ENCODE measurements at places on chromosomes 2 and 18.

DNA sequence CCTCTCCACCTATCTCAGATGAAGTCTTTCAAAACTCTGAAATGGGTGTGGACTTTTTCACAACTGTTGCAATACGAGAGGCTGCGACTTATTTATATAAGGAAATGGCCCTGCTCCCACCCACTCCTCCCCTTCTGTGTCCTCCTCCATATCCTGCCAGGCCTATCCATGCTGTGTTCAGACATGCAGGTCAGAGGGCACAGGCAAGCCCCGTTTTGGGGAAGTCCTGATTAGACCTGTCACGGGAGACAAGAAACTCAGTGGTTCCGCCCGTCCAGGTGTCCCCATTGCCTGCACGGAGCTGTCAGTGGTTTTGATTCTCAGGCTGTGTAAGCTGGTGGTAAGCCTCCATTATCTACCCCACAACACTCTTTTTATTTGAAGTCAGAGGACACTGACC lies 99.6 kb upstream of the MGAT5 start:
- H3K36me3 ChIP-seq: peaks cover 12% of the 10 kb centered on the region
- DNase-seq: no peak
- peaks cover 32% of the 10 kb centered on the region for H3K4me1 ChIP-seq
- H3K27me3 ChIP-seq: no peaks in the 10 kb centered on the region
- H3K27ac ChIP-seq: no peak overlapping the region

DNA sequence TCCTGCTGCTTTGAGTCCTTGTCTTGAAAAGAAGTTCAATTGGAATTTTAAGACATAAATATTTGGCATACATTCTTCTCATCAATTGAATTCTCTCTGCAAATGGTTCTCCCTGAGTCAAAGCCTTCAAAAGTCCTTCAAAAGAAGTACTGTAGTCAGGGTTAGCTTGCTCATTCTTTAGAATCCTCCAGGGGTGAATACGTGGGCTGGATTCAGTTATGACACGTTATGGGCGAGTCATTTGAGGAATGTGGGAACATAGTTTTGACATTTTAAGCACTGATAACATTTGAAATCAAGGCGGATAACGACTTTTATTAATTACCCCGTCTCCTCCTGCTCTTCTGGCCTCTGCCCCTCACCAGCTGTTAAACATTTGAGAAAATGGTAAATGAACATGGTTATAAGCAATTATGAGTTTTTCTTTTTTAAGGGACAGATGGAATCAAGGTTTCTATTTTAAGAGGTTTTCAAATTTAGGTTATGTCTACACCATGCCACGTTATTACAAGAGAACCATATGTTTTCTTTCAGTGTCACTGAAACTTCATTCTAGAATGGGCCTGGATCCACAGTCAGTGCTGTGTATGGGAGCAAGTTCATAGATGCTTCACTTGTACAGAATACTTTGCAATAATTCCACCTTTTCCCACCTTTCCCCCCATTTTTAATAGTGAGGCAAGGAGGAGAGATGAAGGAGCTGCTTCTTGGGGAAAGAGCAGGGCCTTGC lies 273.1 kb downstream of the TSN start:
- no peak overlapping the region for H3K27ac ChIP-seq
- H3K4me3 ChIP-seq: no peak overlapping the region
- no peak for DNase-seq
- peaks cover 3% of the 10 kb centered on the region for H3K4me1 ChIP-seq
- H3K36me3 ChIP-seq: no peaks in the 10 kb centered on the region

- H3K27ac ChIP-seq: no peak overlapping the region
- no peak for DNase-seq
- no peak overlapping the region for H3K4me3 ChIP-seq
- no peaks in the 10 kb centered on the region for H3K4me1 ChIP-seq
These were observed 181.5 kb downstream of the EN1 start for GRCh38 chr2:118665784-118666529.

- peaks cover 32% of the 10 kb centered on the region for H3K4me1 ChIP-seq
- no peak overlapping the region for H3K4me3 ChIP-seq
- peaks cover 4% of the 10 kb centered on the region for H3K27me3 ChIP-seq
- peak; percentile 11 for DNase-seq
- no peak overlapping the region for H3K27ac ChIP-seq
- no peaks in the 10 kb centered on the region for H3K36me3 ChIP-seq
These were observed 74.7 kb downstream of the TNFRSF11A start for GRCh38 chr18:62399781-62400308.

DNA sequence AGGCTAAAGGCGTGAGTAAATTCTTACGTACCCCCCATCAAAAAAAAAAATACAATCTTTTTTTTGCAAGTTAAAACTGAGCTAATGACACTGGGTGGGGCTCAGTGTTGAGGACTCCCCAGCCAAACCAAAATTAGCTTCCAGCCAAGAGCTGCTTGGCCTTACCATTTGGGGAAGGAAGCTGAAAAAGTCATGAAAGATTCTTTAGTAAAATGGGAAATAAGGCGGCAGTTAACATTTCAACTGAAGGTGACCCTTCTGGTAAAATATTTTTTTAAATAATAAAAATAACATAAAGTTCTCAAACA lies 16.4 kb downstream of the SMAD7 start:
- H3K4me1 ChIP-seq: peaks cover 90% of the 10 kb centered on the region
- peak overlapping the region; percentile 60 for H3K4me3 ChIP-seq
- H3K36me3 ChIP-seq: peaks cover 4% of the 10 kb centered on the region
- peak overlapping the region; percentile 99 for H3K27ac ChIP-seq
- no peaks in the 10 kb centered on the region for H3K27me3 ChIP-seq
- DNase-seq: no peak

- DNase-seq: no peak
- H3K4me1 ChIP-seq: no peaks in the 10 kb centered on the region
- no peak overlapping the region for H3K27ac ChIP-seq
- H3K36me3 ChIP-seq: no peaks in the 10 kb centered on the region
- peaks cover 4% of the 10 kb centered on the region for H3K27me3 ChIP-seq
These were observed 144.7 kb downstream of the GREB1L start for GRCh38 chr18:21386523-21387240.

GRCh38 chr2:49702740-49703139 lies 548.4 kb upstream of the FSHR start:
- DNase-seq: no peak
- H3K27ac ChIP-seq: no peak overlapping the region
- no peaks in the 10 kb centered on the region for H3K4me1 ChIP-seq
- H3K4me3 ChIP-seq: no peak overlapping the region

DNA sequence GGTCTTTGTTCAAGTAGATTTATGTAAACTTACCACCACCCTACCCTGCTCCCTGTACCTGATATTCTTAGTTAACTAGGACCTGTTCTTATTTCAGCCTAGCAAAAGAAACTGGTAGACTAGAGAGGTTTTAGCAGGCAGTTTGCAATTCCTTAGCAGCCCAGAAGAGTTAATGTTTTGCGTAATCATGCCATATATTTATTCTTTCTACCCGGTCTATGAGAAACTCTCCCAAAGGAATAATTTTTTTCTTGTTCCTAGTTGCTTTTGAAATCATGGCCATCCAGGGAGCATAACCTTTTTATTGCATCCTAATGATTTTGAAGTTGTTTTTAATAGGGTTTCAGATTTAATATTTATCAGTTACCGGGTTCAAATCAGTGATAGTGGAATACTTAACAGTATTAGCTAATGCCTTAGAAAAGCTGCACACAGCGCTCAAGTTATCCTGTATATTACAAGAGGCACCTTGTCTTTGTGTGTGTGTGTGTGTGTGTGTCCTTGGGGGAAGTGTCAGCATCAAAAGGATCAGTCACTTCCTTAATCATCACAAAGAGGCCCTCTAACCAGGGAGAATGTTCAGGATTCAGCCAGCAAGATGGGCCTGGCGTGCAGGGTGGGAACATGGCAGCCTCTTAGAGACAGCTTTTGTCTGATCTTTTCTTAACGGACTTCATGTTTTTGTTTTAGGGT lies 52.9 kb downstream of the CABLES1 start:
- H3K4me1 ChIP-seq: peaks cover 10% of the 10 kb centered on the region
- no peak overlapping the region for H3K27ac ChIP-seq
- no peak for DNase-seq
- H3K36me3 ChIP-seq: no peaks in the 10 kb centered on the region
- H3K27me3 ChIP-seq: no peaks in the 10 kb centered on the region
- H3K4me3 ChIP-seq: no peak overlapping the region

- no peak overlapping the region for H3K4me3 ChIP-seq
- H3K36me3 ChIP-seq: no peaks in the 10 kb centered on the region
- peaks cover 7% of the 10 kb centered on the region for H3K27me3 ChIP-seq
- no peak for DNase-seq
These were observed 84.8 kb upstream of the DNAJC10 start for GRCh38 chr2:182631299-182631698.

- H3K36me3 ChIP-seq: no peaks in the 10 kb centered on the region
- peaks cover 39% of the 10 kb centered on the region for H3K27me3 ChIP-seq
- no peak overlapping the region for H3K27ac ChIP-seq
- H3K4me3 ChIP-seq: no peak overlapping the region
- no peak for DNase-seq
These were observed 9.7 kb downstream of the DOK1 start for GRCh38 chr2:74564222-74564621.

GRCh38 chr2:25856377-25856776 lies 21.9 kb downstream of the ASXL2 start:
- H3K4me3 ChIP-seq: no peak overlapping the region
- DNase-seq: no peak
- peaks cover 50% of the 10 kb centered on the region for H3K4me1 ChIP-seq
- H3K27ac ChIP-seq: no peak overlapping the region

DNA sequence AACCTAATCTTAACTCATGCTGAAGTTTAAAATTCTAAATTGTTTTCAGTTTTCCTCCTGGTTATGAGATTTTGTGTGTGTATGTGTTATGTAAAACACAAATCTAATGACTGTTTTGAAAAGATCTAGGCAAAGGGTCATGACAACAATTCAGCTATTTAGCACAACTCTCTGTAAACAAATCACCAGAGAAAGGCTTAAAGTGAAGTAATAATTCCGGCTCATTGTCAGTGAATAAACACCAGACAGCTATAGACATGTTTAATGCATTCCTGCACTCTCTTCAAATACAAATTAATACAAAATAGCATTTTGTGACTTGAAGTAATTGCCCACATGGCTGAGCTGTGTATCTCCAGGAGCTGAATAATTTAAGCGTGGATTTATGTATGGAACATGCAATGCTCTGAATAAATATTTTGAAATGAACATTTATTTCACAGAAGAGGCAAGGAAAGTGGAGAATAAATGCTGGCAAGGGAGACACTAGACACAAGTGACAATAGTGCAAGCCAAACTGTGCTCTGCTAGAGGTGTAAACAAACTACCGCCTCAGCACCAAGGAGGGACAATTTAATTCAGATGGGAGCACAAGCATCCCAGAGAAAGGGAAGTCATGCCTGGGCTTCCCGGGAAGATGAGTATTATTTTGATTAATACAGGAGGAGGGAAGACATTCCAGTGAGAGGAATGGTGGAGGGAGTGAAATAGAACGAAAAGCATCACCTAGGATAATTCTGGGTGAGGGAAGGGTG lies 133.6 kb upstream of the XPO1 start:
- H3K27ac ChIP-seq: peak overlapping the region; percentile 65
- H3K36me3 ChIP-seq: peaks cover 2% of the 10 kb centered on the region
- no peaks in the 10 kb centered on the region for H3K27me3 ChIP-seq
- H3K4me1 ChIP-seq: peaks cover 20% of the 10 kb centered on the region
- H3K4me3 ChIP-seq: peak overlapping the region; percentile 26

GRCh38 chr2:109129356-109129920 lies 433 bp downstream of the SH3RF3 start:
- peaks cover 18% of the 10 kb centered on the region for H3K27me3 ChIP-seq
- peak overlapping the region; percentile 76 for H3K4me3 ChIP-seq
- DNase-seq: peak; percentile 62
- H3K4me1 ChIP-seq: peaks cover 37% of the 10 kb centered on the region

DNA sequence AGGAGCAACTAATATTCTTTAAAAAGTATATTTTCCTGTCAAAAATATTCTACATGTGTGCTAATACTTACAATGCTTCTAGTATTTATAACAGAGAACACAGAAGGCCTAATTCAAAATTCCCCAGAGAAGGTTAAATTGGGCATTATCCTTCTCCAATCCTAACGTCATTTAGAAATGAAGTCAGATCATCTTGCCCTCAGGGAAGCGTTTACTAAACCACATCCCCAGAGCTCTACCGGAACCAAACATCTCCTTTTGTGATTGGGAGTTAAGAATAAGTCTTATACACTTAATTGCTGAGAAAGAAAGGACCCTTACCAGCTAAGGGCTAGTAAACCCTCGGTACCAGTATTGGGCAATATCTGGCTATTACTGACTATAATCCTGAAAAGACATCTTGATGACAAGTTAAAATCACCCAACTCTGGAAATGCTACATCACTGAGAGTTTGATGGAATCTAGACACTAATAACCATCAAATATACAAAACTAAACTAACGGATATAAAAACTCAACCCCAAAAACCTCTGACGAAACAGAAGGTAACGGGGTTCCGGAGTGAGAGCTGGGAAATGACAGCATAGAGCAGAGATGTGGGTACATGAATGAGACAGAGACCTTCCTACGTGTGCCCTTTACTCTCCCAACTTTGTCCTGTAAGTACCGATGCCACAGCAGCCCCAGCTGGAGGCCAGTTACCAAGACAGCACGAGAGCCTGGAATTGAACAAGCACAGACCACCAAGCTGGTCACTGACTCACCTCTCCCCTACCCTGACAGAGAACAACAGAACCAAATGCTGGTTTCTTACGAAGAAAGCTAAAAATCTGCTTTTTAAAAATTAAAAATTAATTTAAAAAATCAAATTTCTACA lies 35.0 kb downstream of the WDSUB1 start:
- DNase-seq: no peak
- no peaks in the 10 kb centered on the region for H3K27me3 ChIP-seq
- H3K4me3 ChIP-seq: no peak overlapping the region
- peaks cover 27% of the 10 kb centered on the region for H3K36me3 ChIP-seq
- no peak overlapping the region for H3K27ac ChIP-seq

GRCh38 chr2:140862181-140862580 lies 1268.6 kb downstream of the LRP1B start:
- H3K27ac ChIP-seq: no peak overlapping the region
- no peak overlapping the region for H3K4me3 ChIP-seq
- H3K4me1 ChIP-seq: no peaks in the 10 kb centered on the region
- no peak for DNase-seq
- no peaks in the 10 kb centered on the region for H3K27me3 ChIP-seq
